ENCODE measurements at places on chromosomes 4 and X.

- peak; percentile 85 for DNase-seq
These were observed 620.0 kb downstream of the BCOR start for GRCh38 chrX:39477762-39478120.

DNA sequence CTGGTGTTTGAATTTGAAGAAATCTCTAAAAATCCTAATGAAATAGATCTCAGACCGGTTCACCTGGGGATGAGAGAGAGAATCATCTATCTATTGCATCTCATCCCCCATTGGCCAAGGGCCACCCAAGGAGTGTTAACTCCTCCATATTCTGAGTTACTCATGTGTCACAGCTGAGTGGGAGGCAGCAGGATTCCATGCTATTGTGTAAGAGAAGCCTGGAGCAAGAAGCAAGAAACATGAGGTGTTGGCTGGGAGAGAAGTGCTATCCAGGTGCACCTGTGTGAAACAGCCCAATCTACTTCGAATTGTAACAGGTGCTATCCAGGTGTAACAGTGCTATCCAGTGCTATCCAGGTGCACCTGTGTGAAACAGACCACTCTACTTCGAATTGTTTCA is 150.3 kb upstream of the MAOA start:
- no peak for DNase-seq

GRCh38 chrX:110746014-110746413 is 49.6 kb downstream of the CHRDL1 start:
- DNase-seq, result no peak

DNA sequence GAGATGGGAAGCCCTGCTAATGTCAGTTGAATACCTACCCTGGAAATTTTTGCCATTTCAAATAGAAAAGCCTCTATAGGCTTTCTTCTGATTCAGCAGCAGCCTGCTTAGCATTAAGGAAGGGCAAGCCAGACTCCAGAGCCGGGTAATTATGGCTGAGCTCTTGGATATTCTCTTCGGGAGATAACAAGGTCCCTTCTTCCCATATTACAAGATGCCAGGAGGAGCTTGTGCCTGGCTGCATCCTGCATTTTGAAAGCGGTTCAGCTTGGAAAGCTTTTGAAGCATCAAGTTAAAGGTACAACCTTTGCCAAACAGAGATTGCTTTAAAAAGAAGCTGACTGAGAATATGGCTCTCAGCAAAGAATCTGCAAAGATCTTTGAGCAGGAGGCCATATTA is 399.6 kb upstream of the RPS6KA3 start:
- no peak for DNase-seq

DNA sequence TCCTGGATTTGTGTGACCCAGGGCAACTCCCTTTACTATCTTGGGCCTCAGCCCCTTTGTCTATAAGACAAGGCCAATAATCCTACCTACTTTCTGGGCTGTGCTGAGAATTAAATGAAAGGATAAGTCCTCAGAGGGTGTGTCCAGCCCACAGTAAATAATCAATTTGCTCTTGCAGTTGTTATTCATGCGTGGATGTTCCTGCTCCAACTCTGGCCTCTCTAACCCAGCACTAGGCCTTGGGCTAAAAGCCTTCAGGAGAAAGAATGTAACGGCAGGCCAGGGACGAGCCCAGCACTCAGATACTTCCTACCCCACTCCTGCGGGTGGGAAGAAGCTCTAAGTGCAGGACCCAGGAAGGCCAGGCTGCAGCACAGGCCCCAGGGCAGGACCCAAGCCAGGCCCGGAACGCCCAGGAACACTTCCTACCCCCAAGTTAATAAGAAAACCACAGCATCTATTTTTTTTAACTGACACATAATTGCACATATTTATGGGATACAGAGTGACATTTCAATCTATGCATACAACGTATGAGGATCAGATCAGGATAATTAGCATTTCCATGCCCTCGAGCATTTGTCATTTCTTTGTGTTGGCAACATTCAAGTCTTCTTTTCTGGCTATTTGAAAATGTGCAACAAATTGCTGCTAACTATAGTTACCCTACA is 179.6 kb upstream of the RBPJ start:
- DNase-seq, result no peak

GRCh38 chr4:47686294-47686872 is 151.5 kb downstream of the CORIN start:
- peak; percentile 66 for DNase-seq

- no peak for DNase-seq
These were observed 14.0 kb upstream of the PHKA2 start for GRCh38 chrX:18997916-18998315.

GRCh38 chrX:39725928-39726619 is 371.7 kb downstream of the BCOR start:
- DNase-seq, result peak; percentile 38

GRCh38 chr4:90792696-90793095 is 665.5 kb downstream of the CCSER1 start:
- no peak for DNase-seq

Measured in lung microvascular endothelial cell (primary cell).